CD4-positive, alpha-beta T cell (primary cell): ENCODE measurements at places on chromosomes 3 and 15.
A peak's percentile ranks its signal among the peaks of the same experiment; 100 is the strongest.

- no peaks in the 10 kb centered on the region for H3K36me3 ChIP-seq
- no peaks in the 10 kb centered on the region for H3K4me1 ChIP-seq
- no peak overlapping the region for H3K4me3 ChIP-seq
- H3K27ac ChIP-seq = no peak overlapping the region
- H3K27me3 ChIP-seq = no peaks in the 10 kb centered on the region
- no peak for DNase-seq
Observed at GRCh38 chr3:69941037-69941436, 58.5 kb upstream of the SAMMSON start.

- peak; percentile 8 for DNase-seq
- no peak overlapping the region for H3K27ac ChIP-seq
- no peak overlapping the region for H3K4me3 ChIP-seq
- H3K4me1 ChIP-seq = no peaks in the 10 kb centered on the region
- H3K36me3 ChIP-seq = peaks cover 26% of the 10 kb centered on the region
- H3K27me3 ChIP-seq = no peaks in the 10 kb centered on the region
Observed at GRCh38 chr3:111715911-111716523, 120.9 kb upstream of the ZBED2 start.

- no peak overlapping the region for H3K4me3 ChIP-seq
- H3K27ac ChIP-seq = no peak overlapping the region
- H3K36me3 ChIP-seq = no peaks in the 10 kb centered on the region
Observed at GRCh38 chr3:181943285-181943684, 231.6 kb downstream of the SOX2 start.

DNA sequence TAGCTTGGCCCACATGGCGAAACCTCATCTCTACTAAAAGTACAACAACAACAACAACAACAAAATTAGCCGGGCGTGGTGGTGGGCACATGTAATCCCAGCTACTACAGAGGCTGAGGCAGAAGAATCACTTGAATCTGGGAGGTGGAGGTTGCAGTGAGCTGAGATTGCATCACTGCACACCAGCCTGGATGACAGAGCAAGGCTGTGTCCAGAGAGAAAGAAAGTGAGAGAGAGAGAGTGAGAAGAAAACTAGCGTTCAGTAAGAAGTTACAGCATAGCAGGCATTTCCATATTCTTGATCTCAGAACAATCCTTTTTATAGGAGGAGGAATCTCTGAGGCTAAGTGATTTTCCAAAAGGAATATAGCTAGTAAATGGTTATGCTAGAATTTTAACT, 1076.1 kb downstream of the AGBL1 start:
- no peaks in the 10 kb centered on the region for H3K27me3 ChIP-seq
- no peaks in the 10 kb centered on the region for H3K36me3 ChIP-seq
- no peak overlapping the region for H3K27ac ChIP-seq
- no peak overlapping the region for H3K4me3 ChIP-seq
- no peaks in the 10 kb centered on the region for H3K4me1 ChIP-seq

- H3K36me3 ChIP-seq = no peaks in the 10 kb centered on the region
- no peak overlapping the region for H3K27ac ChIP-seq
- H3K27me3 ChIP-seq = no peaks in the 10 kb centered on the region
- no peak for DNase-seq
- no peaks in the 10 kb centered on the region for H3K4me1 ChIP-seq
Observed at GRCh38 chr15:93562395-93563123, 473.5 kb upstream of the RGMA start.

DNA sequence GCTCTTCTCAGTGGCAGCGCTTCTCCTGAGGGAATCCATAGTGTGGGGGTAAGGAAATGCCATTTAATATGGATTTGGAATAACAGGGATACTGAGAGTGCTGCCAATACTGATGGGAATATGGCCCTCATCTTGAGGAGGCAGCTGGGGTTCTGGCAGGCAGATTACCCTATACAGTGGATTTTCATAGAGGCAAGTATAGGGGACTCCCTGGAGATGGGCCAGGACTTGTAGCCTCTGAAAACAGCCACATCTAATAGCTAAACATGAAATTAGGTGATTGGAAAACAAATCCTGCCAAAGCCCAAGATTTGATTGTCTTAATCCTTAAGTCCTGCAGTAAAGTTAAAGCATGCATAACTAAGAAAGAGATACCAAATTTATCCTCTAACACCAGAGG, 30.9 kb downstream of the DPH3 start:
- H3K4me3 ChIP-seq = no peak overlapping the region
- H3K4me1 ChIP-seq = no peaks in the 10 kb centered on the region
- peaks cover 4% of the 10 kb centered on the region for H3K27me3 ChIP-seq
- no peaks in the 10 kb centered on the region for H3K36me3 ChIP-seq

DNA sequence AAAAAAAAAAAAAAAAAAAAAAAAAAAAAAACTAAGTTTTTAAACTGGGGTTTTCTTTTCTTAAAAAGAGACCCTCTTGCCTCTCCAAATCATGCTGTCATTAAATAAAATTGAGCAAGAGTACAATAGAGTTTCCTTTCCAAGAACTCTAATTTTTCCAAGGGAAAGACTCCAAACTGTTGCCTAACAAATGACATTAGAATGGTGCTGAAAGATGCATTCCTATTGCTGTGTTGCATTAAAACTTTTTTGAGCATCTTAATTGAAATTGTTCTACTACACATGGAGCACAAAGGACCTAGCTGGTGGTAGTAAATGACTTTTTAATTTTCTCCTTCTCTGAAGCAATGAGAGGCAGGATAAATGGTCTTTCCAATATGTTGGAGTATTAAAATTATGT, 469.1 kb upstream of the ARHGEF26 start:
- H3K27me3 ChIP-seq = no peaks in the 10 kb centered on the region
- H3K4me3 ChIP-seq = no peak overlapping the region
- no peaks in the 10 kb centered on the region for H3K36me3 ChIP-seq
- no peak for DNase-seq
- no peak overlapping the region for H3K27ac ChIP-seq

- no peak overlapping the region for H3K27ac ChIP-seq
- H3K27me3 ChIP-seq = peaks cover under 1% of the 10 kb centered on the region
- no peaks in the 10 kb centered on the region for H3K36me3 ChIP-seq
Observed at GRCh38 chr15:99029341-99030144, 22.0 kb upstream of the PGPEP1L start.

GRCh38 chr3:159319156-159319555, 517.3 kb downstream of the MFSD1 start:
- H3K4me3 ChIP-seq = no peak overlapping the region
- no peak for DNase-seq
- no peaks in the 10 kb centered on the region for H3K4me1 ChIP-seq
- H3K27me3 ChIP-seq = no peaks in the 10 kb centered on the region

DNA sequence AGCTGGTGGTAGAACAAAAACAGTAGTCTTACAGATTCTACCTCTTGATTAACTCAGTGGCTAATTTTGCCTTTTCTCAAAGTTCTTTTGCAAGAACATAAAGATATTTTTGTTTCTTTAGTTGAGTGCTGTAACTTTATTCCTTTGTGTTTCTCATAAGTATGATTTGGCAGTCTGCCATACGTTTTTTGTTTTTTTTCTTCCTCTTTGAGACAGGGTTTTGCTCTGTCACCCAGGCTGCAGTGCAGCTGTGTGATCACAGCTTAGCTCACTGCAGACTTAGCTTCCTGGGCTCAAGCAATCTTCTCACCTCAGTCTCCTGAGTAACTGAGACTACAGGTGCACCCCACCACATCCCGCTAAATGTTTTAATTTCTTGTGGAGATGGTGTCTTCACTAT, 22.4 kb downstream of the B3GNT5 start:
- no peak for DNase-seq
- no peaks in the 10 kb centered on the region for H3K27me3 ChIP-seq
- no peaks in the 10 kb centered on the region for H3K4me1 ChIP-seq
- no peak overlapping the region for H3K4me3 ChIP-seq
- H3K36me3 ChIP-seq = no peaks in the 10 kb centered on the region
- no peak overlapping the region for H3K27ac ChIP-seq
